Coronary artery (tissue), 2 donors: ENCODE measurements at places on chromosomes 4 and X.

- DNase-seq = no peak
Observed at GRCh38 chr4:101018836-101019235, 328.5 kb downstream of the PPP3CA start.

GRCh38 chr4:103067841-103068547, 8.6 kb downstream of the SLC9B2 start:
- DNase-seq = no peak

- no peak for DNase-seq
Observed at GRCh38 chr4:80133240-80133783, 60.3 kb upstream of the ANTXR2 start.

DNA sequence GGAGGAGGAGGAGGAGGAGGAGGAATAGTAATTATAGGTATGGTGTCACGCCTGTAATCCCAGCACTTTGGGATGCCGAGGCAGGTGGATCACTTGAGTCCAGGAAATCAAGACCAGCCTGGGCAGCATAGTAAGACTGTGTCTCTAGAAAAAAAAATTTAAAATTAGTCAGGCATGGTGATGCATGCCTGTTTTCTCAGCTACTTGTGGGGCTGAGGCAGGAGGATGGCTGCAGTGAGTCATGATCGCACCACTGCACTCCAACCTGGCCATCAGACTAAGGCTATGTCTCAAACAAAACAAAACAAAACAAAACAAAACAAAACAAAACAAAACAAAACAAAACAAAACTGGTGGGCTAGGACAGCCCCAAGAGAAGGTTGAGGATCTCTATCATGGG, 3.0 kb downstream of the STARD8 start:
- DNase-seq = no peak

DNA sequence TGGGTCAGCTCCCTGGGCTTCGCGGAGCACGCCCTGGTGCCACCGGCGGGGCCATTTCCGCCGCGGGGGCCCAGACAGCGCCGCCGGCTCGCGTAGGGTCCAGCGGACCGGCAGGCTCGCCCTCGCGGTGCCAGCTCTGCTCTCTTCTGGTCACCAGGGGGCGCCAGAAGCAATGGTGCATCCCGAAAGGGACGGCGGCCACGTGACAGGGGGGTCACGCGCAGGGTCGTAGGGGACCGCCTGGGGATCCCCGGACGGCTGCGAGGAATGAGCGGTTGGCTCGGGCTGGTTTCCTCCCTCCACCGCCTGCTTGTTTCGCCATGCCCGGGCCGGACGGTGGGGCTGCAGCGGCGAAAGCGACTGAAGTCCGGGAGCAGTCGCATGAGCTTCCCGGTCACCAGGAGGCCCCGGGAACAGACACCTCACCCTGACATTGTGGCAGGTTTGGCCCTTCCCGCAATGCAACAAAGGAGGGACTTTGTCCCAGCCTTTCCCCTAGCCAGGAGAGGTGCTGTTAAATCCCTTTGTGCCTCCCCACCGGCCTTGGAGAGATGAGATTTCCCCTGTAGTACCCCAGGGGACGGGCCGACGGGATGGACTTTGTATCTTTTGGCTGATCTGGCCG, 15.8 kb downstream of the ZCCHC12 start:
- no peak for DNase-seq

- DNase-seq = no peak
Observed at GRCh38 chr4:155079871-155080270, 128.6 kb upstream of the NPY2R start.

- no peak for DNase-seq
Observed at GRCh38 chr4:13876131-13876530, 248.6 kb upstream of the BOD1L1 start.

GRCh38 chr4:108828620-108829019, 65.8 kb upstream of the ETNPPL start:
- DNase-seq = no peak

- DNase-seq = no peak
Observed at GRCh38 chr4:176360446-176360845, 40.7 kb downstream of the SPCS3 start.

DNA sequence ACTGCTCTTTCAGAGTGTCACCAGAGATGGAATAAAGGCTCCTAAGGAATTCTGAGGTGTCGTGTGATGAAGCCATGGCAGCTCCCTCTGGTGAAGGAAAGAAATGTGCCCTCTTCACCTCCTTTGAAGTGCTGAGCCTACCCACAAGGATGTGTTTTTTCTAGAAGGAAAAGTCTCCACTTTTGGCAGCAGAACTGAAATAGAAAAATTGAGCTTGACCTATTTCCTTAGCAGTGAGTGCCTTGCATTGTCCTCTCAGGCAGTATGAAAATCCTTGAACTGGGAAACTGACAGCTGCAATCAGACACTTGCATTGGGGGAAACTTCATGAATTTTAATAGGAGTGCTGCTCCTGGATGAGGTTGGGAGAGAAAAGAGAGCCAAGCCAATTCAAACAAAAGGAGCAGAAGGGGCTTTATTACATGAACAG, 95.2 kb downstream of the DCLK2 start:
- DNase-seq = no peak
